ENCODE measurements at places on chromosomes 3 and 15.

GRCh38 chr15:72176743-72177142, 20.8 kb downstream of the GRAMD2A start:
- DNase-seq = no peak

DNA sequence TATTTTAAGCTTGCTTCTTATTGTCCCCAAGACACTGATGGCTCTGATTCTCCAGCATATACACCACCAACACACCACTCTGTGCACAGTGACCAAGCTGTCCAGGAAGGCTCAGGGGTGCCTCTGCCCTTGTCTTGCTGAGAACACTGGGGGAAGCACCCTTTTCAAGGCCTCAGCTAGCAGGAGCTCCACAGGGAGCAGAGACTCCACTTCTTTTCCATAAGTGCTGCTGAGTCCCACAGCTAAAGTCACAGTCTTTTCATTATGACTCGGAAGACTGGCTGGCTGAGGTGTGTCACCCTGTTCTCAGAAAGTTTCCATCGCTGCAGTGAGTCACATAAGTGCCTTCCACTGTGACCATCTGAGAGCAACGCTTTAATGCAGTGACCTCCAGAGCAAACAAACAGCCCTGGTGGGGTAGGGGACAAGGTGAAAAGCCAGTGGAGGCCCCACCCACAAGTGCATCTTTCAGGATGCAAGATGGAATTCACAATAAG, 226.9 kb upstream of the CHRNA7 start:
- DNase-seq = no peak

DNA sequence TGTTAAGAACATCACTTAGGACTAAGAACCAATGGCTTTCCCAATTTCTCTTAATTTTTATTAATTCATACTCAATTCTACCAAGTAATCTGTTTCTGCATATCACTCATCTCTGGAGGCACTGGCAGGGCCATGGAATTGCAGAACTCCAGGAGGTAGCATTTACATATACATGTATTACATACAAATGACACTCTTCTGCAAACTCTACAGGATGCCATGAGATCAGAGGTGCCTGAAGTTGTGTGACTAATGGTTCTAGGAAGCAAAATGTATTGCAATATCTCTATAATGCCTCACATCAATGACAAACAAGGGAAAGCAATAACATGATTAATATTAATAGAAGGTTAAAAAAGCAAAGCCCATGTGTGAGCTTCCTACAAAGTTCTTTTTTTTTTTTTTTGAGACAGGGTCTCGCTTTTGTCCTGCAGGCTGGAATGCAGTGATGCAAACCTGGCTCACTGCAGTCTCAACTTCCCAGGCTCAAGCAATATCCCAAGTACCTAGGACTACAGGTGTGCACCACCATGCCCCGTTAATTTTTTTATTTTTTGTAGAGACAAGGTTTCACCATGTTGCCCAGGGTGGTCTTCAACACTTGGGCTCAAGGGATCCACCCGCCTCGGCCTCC, 33.0 kb downstream of the DENND6A start:
- no peak for DNase-seq

DNA sequence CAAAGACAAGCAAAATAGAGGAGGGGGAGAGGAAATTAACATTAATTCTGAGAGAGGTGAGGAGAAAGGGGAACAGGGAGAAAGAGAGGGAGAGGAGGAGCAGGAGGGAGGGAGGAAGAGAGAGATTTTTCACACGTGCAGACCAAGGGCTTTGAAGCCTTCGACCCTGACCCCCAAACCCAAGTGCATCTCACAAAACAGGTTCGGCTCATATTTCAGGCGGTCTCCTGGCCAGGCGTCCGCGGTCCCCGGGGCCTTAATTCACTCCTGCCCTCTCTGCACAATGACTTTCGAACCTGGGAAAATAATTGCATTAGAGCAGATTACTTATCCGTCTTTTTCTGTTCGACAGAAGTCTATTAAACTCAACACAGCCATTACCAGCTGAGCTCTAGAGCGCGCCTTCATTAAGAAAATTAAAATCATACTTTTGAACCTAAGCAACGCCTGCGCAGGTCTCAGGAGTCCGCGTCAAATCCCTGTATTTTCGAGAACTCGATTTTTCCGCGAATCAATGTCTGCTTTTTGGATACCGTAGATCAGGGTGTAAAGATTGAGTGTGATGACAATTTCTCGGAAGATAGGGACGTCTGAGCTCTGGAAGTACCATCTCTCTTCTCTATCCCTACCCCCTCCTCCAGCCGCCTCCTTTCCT, 220.7 kb downstream of the MEIS2 start:
- no peak for DNase-seq

GRCh38 chr3:73789825-73790444, 165.2 kb upstream of the PDZRN3 start:
- DNase-seq = no peak

- no peak for DNase-seq
Measured at GRCh38 chr3:39668420-39668819, 141.0 kb upstream of the MYRIP start.

- no peak for DNase-seq
Measured at GRCh38 chr15:60656481-60656880, 177.5 kb upstream of the ICE2 start.

DNA sequence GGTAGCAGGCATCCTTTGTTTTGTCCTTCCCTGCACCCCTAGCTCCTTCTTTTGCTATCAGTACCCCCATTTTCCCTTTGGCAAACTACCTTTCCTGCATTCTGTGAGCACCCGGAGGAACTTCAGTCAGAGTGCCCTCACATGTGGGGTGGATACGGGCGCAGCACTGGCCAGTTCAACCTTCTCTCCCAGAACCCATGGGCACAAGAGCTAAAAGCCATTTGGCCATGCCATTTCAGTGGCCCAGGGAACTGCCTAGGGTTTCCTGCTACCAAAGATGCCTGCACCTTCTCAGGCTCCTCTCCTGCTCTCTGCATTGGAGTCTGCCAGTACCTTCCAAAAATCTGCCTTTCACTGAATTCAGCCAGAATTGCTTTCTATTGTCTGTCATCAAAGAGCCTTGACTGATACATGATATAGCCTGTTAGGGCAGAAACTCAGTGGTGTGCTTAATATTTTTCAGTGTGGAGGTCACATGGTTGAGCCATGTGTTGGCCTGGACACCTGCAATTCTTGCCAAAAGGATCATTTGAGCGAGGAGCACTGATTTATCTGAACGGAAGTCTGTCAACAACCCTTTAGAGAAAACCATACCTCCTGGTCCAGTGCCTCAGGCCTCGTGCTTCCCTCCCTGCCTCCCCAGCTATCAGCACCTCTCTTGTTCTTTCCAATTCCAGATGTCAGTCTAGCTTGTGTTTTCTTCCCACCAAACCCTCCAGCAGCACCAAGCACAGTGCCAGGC, 27.0 kb upstream of the HHATL start:
- no peak for DNase-seq

DNA sequence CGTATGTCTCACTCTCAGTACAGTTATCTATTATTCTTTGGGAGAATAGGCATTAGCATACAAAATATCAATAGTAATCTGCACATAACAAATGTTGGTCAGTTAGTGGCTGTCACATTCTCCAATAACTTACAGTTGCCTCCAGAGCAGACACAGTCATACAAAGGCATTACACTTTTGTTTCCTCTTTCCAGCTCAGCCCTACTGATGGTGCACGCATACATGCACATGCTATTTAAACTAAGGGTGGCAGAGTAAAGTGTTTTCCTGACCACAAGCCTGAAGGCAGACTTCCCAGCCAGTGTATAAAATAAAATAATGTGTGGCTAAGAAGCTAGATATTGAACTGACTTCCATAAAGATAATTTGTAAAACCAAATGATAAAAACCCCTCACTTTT, 47.6 kb downstream of the PHLDB2 start:
- DNase-seq = no peak

GRCh38 chr3:27089068-27089467, 280.1 kb downstream of the NEK10 start:
- no peak for DNase-seq

DNA sequence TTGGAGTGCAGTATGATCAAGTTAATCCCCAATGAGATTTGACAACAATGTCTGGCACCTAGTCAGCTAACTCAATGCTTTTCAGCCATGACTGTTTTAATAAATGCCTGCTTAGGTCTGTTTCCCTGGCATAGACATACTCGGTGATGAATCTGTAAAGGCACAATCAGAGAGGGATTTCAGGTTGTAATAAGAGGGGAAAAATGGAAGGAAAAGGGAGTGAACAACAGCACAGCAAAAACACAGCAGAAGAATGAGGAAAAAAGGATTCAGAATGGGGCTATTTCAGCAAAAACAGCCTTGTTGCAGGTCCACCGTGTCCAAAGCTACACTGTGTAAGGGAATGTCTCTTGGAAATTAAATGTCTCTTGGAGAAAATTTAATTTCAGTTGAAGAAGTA, 19.3 kb upstream of the CHD2 start:
- no peak for DNase-seq

All from caudate nucleus (tissue), 63 donors.